ENCODE measurements at places on chromosomes 7 and 10.

DNA sequence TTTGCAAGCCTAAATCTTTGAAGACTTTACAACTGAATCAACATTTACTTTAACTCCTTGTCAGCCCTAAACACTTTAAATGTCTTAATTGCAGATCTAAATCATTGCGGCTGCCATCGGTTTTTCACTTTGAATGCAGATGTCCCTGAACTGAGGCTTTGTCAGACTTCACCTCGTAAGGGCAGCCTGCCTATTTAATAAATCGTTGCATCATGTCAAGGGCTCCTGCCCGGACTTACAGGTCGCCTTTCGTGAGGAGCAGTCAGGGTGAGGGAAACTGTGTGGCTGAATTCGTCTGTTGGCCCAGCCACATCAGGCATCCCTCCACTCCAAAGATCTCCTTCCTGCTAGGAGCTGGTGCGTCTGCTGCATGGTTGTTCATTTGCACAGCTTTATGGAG lies 368.2 kb upstream of the NPVF start:
- no peak for DNase-seq

- peak; percentile 56 for DNase-seq
Observed at GRCh38 chr10:6141296-6142151, 52.7 kb downstream of the RBM17 start.

GRCh38 chr7:73977619-73978618 lies 50.1 kb upstream of the ELN start:
- DNase-seq: no peak

DNA sequence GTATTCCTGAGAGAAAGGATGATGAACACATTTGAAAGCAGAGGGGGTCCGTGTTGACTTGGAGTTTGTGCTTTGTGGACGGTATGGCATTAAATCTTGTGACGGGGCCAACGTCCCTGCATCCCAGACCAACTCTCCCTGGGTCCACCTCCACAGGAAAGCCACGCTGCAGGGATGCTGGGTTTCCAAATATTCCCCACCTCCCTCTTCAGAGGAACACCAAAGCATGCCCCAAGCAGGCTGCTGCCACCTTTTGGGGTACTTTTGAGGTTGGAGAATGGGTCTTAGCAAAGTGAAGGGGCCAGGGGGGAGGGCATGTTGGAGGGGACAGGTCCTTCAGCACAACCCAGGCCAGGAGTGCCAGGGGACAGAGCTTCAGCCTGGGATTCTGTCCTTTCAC lies 504.4 kb downstream of the TCERG1L start:
- no peak for DNase-seq

DNA sequence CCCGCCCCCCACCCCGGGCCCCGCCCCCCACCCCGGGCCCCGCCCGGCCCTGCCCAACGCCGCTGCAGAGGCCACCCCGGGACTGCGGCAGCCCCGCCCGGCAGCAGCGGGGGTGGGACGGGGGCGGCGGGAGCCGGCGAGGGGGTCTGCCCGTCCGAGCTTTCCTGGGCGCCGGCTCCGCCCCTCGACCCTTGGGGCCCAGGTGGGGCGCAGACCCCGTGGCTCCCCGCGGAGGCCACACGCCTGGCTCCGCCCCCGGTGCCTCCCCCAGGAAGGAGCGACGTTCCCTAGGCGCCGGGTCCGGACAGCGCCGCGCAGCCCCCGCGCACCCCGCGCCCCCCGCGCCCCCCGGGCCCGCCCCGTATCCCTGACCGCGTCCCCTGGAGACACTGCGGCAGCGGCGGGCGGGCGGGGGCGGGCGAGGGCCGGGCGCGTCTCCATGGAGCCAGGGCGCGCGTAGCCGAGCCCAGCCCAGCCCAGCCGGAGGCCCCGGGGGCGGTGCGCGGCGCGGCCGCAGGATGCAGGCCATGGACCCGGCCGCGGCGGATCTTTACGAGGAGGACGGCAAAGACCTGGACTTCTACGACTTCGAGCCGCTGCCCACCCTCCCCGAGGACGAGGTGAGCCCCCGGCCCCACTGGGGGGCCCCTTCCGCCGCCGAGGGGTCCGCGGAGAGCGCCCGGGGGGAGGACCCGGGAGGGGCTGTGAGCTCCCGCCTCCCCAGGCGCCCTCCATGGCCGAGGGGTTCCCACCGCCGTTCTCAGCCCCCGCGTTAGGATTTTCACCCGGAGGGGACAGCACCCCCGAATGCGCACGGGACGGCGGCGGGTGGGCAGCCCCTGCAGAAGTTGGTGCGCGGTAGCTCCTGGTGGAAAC lies at the start of gene KNDC1:
Gene KNDC1 (plus strand): TSS at position 270 of the 876 bp plus-strand sequence. CDS start 249 bp downstream, at position 519.
- peak; percentile 96 for DNase-seq

- DNase-seq: no peak
Observed at GRCh38 chr10:66625709-66626590, 299.9 kb upstream of the LRRTM3 start.

GRCh38 chr10:6275022-6275997 lies 72.6 kb downstream of the PFKFB3 start:
- DNase-seq: peak; percentile 74

- no peak for DNase-seq
Observed at GRCh38 chr10:59905731-59906416, 482 bp downstream of the CCDC6 start.

DNA sequence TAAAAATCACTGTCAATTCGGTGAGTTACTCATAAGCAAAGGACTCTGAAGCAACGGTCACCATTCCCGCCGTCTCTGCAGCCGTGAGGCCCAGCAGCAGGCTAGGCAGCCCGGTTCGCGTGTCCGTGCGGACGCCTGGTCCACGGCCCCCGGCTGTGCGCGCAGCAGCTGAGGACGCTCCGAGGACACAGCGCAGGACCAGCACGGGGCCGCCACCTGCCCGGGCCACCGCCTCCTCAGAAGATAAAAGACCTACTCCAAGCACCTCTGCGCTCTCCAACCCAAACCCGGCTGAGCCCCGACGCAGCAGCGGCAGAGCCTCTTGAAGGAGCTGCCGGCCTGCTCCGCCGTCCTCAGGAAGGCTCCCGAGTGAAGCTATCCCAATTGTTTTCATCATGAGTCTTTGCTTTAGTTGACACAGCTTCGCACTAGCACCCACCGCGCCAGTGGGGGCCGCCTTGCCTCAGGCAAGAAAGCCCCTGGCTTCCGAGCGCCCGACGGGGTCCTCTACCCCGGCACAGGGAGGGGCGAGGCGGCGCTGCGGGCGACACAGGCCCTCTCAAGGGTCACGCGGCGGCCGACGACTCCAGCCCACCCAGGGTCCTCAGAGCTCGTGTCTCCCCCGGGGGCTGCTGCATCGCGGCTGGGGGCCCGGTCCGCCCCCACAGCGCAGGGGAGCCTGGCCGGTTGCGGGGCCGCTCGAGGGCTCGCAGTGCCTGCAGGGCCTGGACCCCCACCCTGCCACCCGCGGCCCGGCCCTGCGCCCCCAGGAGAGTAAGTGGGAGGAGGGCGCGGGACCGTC lies 16.9 kb upstream of the GPR146 start:
- no peak for DNase-seq

DNA sequence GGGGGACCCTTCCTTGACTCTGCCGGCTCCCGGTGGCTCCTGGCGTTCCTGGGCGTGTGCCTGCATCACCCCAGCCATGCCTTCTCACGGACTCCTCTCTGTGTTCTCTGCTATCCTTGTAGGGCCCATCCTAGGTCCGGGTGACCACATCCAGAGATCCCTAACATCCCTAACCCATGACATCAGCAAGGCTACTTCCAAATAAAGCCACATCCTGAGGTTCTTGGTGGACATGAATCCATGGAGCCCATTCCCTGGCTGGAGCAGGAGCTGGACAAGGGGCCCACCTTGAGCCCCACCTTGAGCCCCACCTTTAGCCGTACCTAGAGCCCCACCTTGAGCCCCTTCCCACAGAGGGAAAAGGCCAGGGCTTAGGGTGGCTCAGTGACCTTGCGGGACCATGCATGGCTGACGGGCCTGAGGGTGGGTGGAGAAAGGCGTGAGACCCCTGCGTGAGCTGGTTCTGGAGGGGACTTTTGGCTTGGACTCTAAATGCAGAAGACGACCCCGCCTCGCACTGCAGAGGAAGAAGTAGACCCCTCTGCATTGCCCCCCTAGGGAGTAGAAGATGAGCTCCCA lies 58.5 kb upstream of the INPP5A start:
- no peak for DNase-seq

DNA sequence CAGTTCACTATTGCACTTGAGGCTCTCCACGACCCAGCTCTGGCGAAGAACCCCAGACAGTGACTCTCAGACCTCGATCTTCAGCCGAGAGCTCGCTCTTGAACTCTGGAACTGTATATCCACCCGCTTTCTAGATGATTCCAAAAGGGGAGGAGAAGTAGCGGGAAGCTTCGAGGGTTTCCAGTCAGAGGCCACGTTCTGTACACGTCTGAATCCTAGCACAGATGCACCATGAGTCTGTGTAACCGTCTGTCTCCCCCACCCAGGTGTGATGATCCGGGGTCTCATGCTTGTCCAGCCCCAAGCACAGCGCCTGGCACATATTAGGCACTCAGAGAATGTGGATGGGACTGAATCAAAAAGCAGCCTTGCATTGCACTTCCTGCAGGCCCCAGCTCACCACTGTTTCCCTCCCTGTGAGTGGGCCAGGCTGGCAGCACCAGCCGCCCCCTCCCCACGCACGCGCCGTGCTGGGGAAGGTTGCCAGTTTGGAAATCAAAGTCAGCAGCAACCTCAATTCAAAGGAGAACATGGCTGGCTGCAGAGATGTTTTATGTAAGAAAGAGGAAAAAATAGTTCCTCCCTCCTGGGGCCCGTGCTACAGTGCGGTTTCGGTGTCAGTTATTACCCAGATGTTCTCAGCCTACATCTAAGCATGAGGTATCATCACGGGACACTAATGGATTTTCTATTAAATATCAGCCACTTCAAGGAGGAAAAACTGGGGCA lies 5.7 kb downstream of the GRID2IP start:
- DNase-seq: no peak

DNA sequence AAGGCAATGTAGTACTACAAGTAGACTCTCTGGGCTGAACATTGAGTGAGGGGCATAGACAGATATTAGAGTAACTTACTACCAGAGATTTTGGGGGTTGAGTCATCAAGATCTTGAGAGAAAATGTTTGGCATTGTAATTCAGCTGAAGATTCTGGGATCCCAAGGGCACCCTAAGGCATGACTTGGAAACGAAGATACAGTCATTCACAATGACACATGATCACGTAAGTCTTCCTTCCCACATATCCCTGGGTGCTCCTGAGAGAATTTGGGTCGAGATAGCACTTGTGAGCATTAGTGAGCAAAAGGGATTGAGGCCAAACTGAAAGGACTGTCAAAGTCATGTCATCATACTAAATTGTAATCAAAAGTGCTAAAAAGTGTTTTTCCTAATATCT lies 192.5 kb upstream of the PCLO start:
- DNase-seq: no peak

GRCh38 chr7:44158873-44159631 lies 17.9 kb upstream of the MYL7 start:
- no peak for DNase-seq

DNA sequence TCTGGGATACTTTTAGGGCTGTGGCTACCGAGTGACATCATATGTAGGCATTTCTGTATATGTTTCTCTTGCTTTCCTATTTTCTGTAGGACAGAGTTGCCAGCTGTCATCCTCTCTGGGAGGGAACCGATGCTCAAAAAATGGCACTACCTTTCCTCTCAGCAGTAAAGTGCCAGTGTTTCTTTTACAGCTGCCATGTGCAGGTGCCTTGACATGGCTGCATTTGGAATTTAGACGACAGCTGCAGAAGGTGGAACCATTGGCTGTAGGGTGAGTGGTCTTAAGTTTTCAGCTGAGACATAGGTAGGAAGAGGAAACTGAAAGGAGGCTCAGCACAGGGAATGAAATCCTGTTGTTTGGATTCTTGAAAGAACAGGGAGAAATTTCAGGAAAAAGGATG lies 20.2 kb upstream of the RPA3 start:
- DNase-seq: no peak

DNA sequence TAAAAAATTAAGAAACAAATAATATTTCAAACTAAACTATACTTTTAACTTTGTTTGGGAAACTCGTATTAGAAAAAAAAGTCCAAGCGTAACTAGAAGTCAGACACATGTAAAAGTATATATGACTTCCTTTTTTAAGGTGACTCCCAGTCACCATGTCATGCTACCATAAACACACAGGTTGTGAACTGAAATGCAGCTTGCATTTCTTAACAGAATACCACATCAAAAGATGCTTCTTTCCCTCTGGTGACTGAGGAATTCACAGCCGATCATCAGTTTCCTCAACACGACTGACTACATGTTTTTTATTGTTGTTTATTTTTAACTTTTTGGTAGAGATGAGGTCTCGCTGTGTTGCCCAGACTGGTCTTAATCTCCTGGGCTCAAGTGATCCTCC lies 445.0 kb downstream of the PARD3 start:
- DNase-seq: no peak

GRCh38 chr10:13809427-13809826 lies 222.7 kb downstream of the PRPF18 start:
- DNase-seq: no peak

GRCh38 chr10:62083412-62084267 lies 182.1 kb downstream of the ARID5B start:
- no peak for DNase-seq

DNA sequence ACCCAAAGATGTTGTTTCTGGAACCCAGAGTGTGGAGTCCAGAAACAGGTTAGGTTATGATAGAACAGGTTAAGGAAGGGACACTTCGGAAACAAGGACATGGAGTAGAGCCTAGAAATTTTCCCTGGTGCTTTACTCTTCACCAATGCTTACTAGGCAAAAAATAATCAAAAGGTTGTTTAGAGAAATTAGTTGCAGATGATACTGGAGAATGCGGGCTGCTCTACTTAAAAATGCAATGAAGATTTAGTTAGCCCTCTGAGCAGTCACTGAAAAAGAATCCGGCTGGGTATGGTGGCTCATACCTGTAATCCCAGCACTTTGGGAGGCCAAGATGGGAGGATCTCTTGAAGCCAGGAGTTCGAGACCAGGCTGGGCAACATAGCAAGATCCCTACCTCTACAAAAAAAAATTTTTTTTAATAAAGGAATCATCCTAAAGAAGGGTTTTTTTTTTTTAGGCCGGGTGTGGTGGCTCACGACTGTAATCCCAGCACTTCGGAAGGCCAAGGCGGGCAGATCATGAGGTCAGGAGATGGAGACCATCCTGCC lies 3.3 kb upstream of the UBE2H start:
- no peak for DNase-seq

- DNase-seq: no peak
Observed at GRCh38 chr7:2515424-2516193, 4.0 kb upstream of the LFNG start.

GRCh38 chr10:91115618-91116390 lies 104.7 kb upstream of the PCGF5 start:
- no peak for DNase-seq

DNA sequence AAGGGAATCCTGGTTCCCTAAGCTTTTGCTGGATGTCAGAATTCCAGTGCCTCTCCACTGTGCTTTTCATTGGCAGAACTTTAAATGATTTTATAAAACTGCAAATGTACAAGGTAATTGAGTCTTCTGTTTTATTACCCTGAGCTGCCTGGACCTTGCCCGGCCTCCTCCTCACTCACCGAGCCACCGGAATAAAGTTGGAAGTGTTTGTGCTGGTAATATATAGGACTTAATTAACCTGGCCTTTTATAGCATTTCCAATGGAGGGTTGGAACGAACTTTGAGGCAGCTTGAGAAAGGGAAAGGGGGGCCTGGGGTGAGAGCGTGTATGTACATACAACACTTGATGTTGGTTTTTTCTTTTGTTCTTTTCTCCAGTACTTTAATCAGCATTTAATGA lies 43.4 kb downstream of the ZNF503 start:
- DNase-seq: no peak

Measured in 8988T (cell line).